ENCODE measurements at places on chromosomes 16 and 17. TPM values are rescaled to one million over a fixed set of nuclear protein-coding genes. Genes with fewer than 3 reads are reported as not detected.

- DNase-seq = no peak
- H3K36me3 ChIP-seq = no peaks in the 10 kb centered on the region
- no peaks in the 10 kb centered on the region for H3K27me3 ChIP-seq
- H3K4me3 ChIP-seq = no peak overlapping the region
- H3K4me1 ChIP-seq = peaks cover 7% of the 10 kb centered on the region
- no peak overlapping the region for H3K27ac ChIP-seq
Observed at GRCh38 chr16:49366669-49367068, 6.9 kb upstream of the C16orf78 start.

- no peak overlapping the region for H3K27ac ChIP-seq
- no peaks in the 10 kb centered on the region for H3K4me1 ChIP-seq
- no peak for DNase-seq
- no peaks in the 10 kb centered on the region for H3K36me3 ChIP-seq
- H3K4me3 ChIP-seq = no peak overlapping the region
Observed at GRCh38 chr17:16513873-16514272, 21.9 kb upstream of the LRRC75A start.

DNA sequence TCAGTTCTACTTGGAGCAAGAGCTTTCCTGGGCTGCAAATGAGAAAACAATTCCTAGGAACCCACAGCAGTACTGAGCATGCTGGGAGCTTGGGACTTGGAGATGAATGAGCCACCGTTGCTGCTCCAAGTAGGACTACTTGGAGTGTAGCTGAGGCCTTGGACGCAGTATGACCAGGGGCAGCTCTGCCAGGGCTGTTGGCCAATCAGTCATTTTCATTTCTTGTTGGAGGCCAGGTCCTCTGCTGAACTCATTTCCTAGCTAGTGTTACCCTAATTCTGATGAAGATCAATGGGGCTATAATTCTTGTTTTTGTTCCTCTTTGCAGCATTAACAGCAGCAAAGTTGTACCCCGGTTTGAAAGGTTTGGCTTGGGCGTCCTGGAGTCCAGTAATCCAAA, 8.0 kb upstream of the LGALS9 start:
- H3K27me3 ChIP-seq = no peaks in the 10 kb centered on the region
- H3K36me3 ChIP-seq = no peaks in the 10 kb centered on the region
- DNase-seq = no peak
- H3K27ac ChIP-seq = no peak overlapping the region

DNA sequence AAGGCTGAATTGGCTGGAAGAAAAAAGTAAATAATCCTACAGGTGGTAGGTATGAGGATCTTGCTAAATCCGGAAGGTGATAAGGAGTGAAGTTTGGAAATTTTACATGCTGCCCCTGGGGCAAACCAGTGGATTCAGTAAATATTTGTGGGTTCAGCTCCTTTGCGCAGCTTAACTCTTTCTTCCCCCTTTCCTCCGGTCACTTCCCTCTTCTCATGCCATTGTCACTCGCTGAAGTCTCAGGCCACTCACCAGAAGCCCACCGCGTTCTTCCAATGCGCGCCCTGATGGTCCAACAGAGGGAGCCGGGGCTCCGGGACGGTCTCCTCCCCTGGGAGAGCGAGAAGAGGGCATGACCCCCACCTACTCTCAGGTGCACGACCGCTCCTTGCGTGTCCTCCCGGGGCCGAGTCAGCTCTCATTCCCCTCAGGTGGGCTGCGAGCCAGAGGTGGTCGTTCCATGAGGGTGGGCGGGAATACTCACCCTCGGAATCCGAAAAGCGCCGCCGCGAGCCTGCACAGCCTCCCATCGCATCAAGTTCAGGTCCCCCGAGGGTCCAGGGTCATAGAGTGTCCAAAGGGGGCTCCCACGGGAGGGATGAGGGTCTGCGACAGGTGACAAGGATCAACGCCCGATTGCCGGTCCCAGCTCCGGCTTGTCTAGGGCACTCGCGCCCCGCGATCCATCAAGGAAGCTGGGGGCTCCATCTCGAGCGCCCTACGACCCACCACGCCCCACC, 474 bp downstream of the CLN3 start:
- H3K36me3 ChIP-seq = peaks cover 17% of the 10 kb centered on the region
- peak overlapping the region; percentile 94 for H3K4me3 ChIP-seq
- DNase-seq = no peak
- H3K27me3 ChIP-seq = no peaks in the 10 kb centered on the region
- peak overlapping the region; percentile 99 for H3K27ac ChIP-seq
- peaks cover 24% of the 10 kb centered on the region for H3K4me1 ChIP-seq

GRCh38 chr16:8921347-8921984, 39.3 kb downstream of the LITAFD start:
- no peak overlapping the region for H3K4me3 ChIP-seq
- DNase-seq = no peak
- H3K27ac ChIP-seq = no peak overlapping the region
- peaks cover 6% of the 10 kb centered on the region for H3K36me3 ChIP-seq

GRCh38 chr16:48960830-48961229, 320.8 kb downstream of the CBLN1 start:
- no peak overlapping the region for H3K4me3 ChIP-seq
- DNase-seq = no peak
- H3K4me1 ChIP-seq = no peaks in the 10 kb centered on the region
- no peaks in the 10 kb centered on the region for H3K36me3 ChIP-seq

GRCh38 chr17:1197781-1198490, 18.2 kb upstream of the ABR start:
- no peaks in the 10 kb centered on the region for H3K36me3 ChIP-seq
- peak; percentile 92 for DNase-seq
- peak overlapping the region; percentile 86 for H3K27ac ChIP-seq
- H3K4me3 ChIP-seq = peak overlapping the region; percentile 29
- peaks cover 62% of the 10 kb centered on the region for H3K4me1 ChIP-seq
- H3K27me3 ChIP-seq = no peaks in the 10 kb centered on the region

DNA sequence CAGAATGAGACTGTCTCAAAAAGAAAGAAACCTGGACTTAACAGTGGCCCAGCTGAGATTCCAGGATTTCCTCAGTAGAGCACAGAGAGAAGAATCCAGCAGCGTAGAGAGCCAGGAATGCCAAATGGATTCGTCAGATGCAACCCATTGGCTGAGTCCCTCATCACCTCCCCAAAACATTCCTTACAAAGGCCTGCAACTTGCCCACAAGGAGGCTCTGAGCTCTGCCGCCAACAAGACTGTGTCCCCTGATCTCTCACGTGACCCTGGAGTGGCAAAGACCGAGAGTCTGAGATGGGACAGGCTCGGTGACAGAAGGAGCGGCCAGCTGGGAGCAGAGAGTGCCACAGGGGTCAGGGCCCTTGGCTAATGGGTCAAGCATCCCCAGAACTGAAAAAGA, 6.9 kb upstream of the CHMP6 start:
- H3K27me3 ChIP-seq = no peaks in the 10 kb centered on the region
- H3K4me1 ChIP-seq = peaks cover 49% of the 10 kb centered on the region
- no peak for DNase-seq

DNA sequence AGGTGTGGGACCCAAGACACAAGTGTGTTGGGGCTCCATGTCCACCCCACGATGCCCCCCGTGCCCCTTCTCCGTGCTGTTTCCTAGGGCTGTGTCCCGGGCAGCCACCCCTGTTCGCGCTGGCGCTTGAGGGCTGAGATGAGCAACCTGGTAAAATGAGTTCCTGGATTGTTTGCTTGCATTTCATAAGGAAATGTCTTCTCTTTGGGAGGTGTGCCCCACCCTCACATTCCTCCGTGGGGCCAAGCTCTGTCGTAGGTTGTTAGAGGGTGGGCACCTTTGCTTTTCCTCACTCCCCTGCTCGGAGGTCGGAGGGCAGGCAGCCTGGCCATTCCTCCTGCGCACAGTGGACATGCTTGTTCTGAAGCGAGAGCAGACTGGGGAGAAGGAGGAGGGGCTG, 171.3 kb upstream of the CHMP6 start:
- no peaks in the 10 kb centered on the region for H3K4me1 ChIP-seq
- H3K27ac ChIP-seq = no peak overlapping the region
- H3K27me3 ChIP-seq = no peaks in the 10 kb centered on the region
- no peak for DNase-seq
- H3K4me3 ChIP-seq = no peak overlapping the region

DNA sequence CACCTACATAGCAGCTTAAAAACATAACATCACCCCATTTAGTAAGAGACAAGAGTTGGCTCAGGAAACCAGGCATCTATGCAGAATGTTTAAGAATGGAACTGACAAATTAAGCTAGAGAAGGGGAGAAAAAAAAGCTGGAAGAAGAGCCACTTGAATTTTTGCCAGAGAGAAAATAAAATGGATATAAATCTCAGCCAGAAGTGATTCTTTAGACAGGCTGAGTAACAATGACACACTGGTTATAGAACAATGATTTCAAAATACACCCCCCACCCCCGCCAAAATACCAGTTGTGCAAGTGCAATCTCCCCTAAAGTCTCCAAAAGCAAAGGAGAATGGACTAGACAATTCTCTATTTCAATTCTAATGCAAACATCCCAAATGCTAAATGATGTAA, 22.4 kb downstream of the LSM12 start:
- H3K27me3 ChIP-seq = no peaks in the 10 kb centered on the region
- no peak overlapping the region for H3K27ac ChIP-seq
- H3K4me3 ChIP-seq = no peak overlapping the region
- peaks cover 3% of the 10 kb centered on the region for H3K36me3 ChIP-seq
- H3K4me1 ChIP-seq = no peaks in the 10 kb centered on the region
- no peak for DNase-seq

DNA sequence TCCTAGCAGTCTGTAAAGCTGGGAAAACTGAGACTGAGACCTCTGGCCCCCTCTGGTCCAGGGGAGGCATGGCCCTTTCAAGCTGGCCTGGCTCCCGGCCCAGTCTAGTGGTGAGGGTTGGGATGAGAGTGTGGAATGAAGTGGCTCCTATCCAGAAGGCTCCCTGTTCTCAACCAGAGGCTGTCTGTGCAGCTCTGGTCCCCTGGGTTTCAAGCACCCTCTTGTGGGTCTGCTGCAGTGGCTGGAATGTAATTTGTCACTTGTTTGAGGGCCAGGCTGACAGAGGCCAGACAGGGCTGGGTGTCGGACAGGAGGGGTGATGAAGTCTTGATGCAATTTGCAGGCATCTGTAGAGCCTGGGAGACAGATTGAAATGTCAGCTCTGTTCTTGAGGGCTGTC, 22.1 kb upstream of the PHF12 start:
- H3K27ac ChIP-seq = no peak overlapping the region
- DNase-seq = no peak
- H3K36me3 ChIP-seq = no peaks in the 10 kb centered on the region

DNA sequence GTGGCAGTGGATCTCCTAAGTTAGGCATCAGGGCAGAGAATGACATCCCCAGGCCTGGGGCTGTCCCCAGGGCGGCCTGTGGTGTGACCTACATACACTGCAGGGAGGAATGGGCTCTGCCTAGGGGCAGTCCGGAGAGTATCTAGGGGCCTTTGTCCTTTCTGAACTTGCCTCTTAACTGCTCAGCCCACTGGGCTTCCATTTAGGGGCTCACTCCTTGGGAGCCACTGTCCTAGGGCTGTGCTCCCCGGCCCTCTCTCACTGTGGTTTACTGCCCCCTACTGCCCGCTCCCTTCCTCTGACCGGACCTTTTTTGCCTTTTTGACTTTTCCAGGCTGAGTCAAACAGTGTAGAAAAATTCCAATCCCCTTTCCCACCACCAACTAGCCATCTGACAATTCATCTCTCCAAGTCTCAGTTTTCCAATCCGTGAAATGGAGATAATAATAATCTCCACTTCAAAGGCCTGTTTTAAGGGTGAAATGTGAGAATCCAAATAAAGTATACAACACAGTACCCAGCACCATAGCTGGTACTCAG, 66.8 kb downstream of the DNAH3 start:
- no peaks in the 10 kb centered on the region for H3K4me1 ChIP-seq
- H3K27me3 ChIP-seq = no peaks in the 10 kb centered on the region
- H3K27ac ChIP-seq = no peak overlapping the region
- H3K36me3 ChIP-seq = no peaks in the 10 kb centered on the region

- H3K27me3 ChIP-seq = no peaks in the 10 kb centered on the region
- no peak overlapping the region for H3K27ac ChIP-seq
- no peak for DNase-seq
- no peaks in the 10 kb centered on the region for H3K4me1 ChIP-seq
- no peaks in the 10 kb centered on the region for H3K36me3 ChIP-seq
- no peak overlapping the region for H3K4me3 ChIP-seq
Observed at GRCh38 chr17:33572615-33573014, 279.5 kb upstream of the ASIC2 start.

- no peaks in the 10 kb centered on the region for H3K36me3 ChIP-seq
- no peak overlapping the region for H3K27ac ChIP-seq
- no peaks in the 10 kb centered on the region for H3K27me3 ChIP-seq
- H3K4me1 ChIP-seq = no peaks in the 10 kb centered on the region
- no peak overlapping the region for H3K4me3 ChIP-seq
- no peak for DNase-seq
Observed at GRCh38 chr17:65533056-65533745, 28.2 kb downstream of the AXIN2 start.

DNA sequence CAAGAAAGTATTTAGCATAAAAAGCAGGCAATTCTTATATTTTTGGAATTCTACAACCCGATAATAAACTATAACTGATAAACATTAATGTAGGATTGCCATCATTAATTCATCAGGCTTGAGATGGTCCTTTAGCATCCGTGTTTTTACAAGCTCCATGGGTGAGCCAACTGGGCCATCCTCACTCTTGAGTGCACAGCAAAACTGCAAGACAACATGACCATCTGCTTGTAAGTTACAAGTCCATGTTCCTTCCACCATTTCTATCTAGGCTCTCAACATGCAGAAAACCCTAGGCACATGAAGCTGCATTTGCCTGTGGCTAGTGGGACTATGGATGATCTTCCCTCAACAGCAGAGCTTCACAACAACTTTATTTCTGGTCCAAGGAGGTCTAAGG, 40.1 kb downstream of the ADAMTS18 start:
- no peaks in the 10 kb centered on the region for H3K27me3 ChIP-seq
- H3K27ac ChIP-seq = no peak overlapping the region
- DNase-seq = no peak
- no peak overlapping the region for H3K4me3 ChIP-seq

GRCh38 chr16:58863042-58863441, 128.9 kb upstream of the GOT2 start:
- no peak for DNase-seq
- no peak overlapping the region for H3K4me3 ChIP-seq
- H3K27me3 ChIP-seq = no peaks in the 10 kb centered on the region
- no peaks in the 10 kb centered on the region for H3K36me3 ChIP-seq
- no peaks in the 10 kb centered on the region for H3K4me1 ChIP-seq

The VAC14 gene
- 43.2 TPM for polyA plus RNA-seq

The SPG7 gene
- polyA plus RNA-seq = 239 TPM

The MARCHF10 gene
- 0.24 TPM for polyA plus RNA-seq

The ACLY gene
- polyA plus RNA-seq = 33.3 TPM

The PRR15L gene
- polyA plus RNA-seq = not detected

The KRTAP2-1 gene
- polyA plus RNA-seq = not detected

The GFAP gene
- polyA plus RNA-seq = not detected

The DNAAF8 gene
- polyA plus RNA-seq = not detected

The ABCA6 gene
- 0.18 TPM for polyA plus RNA-seq

The ASIC2 gene
- polyA plus RNA-seq = not detected
